ENCODE measurements at places on chromosomes 13 and 19.

- no peak for DNase-seq
Measured at GRCh38 chr19:55075371-55075998, at the start of gene EPS8L1. EPS8L1 (plus strand) TSS chr19:55075869; CDS start chr19:55076445, 576 bp downstream.

DNA sequence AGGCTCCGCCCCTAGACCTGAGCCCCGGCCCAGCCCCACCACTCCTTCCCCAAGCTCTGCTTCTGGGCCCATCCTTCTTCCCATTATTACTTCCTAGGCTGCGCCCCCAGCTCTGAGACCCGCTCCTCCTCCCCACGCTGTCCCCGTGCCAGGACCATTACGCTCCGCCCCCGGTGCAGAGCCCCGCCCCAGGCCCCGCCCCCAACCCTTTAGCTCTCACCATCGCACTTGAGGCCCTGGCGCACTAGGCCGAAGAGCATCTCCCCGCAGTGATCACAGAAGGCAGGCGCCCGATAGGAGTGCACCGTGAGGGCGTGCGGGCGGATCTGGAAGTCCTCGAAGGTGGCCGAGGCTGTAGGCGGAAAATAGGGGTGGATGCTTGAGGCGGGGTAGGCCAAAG lies 6.2 kb downstream of the PRKD2 start:
- DNase-seq: no peak

GRCh38 chr13:34469196-34469986 lies 472.7 kb upstream of the NBEA start:
- DNase-seq: no peak

GRCh38 chr13:66915596-66916185 lies 314.4 kb downstream of the PCDH9 start:
- no peak for DNase-seq

GRCh38 chr13:48866249-48866648 lies 109.5 kb upstream of the FNDC3A start:
- no peak for DNase-seq

GRCh38 chr19:45528149-45528743 lies 21.0 kb downstream of the VASP start:
- DNase-seq: no peak

- no peak for DNase-seq
Measured at GRCh38 chr13:88246239-88246638, 575.1 kb downstream of the SLITRK5 start.

GRCh38 chr13:51981355-51981754 lies 29.9 kb downstream of the ATP7B start:
- no peak for DNase-seq

- no peak for DNase-seq
Measured at GRCh38 chr13:22169473-22169872, 498.6 kb downstream of the FGF9 start.

DNA sequence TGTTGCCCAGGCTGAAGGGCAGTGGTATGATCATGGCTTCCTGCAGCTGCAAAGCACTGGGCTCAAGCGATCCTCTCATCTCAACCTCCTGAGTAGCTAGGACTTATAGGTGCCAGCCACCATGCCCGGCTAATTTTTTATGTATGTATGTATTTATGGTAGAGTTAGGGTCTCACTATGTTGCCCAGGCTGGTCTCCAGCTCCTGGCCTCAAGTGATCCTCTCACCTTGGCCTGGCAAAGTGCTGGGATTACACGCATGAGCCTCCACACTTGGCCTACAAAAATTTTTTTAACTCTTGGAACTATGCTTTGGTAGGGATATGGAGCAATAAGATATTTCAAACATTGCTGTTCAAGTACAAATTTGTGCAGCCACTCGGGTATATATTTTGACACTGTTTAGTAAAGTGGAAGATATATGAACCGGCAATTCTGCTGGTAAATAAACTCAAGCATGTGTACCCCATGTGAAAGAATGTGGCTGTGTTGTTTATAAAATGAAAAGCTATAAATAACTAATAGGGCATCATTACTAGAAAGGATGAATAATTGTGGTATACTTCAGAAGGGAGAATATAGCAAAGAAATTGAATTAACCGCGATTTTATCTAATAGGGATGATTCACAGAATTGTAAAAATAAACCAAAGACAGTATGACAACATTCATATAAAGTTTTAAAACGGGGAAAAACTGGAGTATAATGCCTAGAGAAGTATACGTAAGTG lies 1.1 kb downstream of the ZNF566 start:
- DNase-seq: no peak

- no peak for DNase-seq
Measured at GRCh38 chr19:56348289-56348877, 33.7 kb upstream of the ZSCAN5A start.

DNA sequence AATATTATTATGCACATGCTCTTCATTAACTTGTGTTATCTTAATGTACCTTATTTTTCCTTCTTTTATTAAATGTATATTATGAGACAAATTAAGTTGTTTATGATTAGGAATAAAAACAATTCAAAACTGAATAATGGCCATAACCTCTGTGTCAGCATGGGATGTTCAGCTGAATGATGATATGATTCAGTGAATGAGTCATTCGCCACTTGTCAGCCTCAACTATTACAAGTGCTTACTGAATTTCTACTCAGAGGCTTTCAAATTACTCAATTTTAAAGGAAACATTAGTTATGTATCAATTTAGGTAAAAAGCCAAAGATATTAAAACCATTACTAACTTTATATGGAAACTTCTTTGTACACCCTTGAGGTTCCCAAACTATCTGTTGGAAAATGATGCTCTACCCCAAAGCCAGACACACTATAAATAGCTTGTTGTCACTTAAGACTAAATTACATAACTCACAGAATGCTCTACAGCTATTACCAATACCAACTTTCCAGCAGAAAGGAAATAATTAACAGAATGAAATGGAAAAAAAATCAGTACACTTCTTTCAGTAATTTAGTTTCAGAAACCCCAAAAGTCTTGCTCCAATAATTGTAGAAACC lies 14.4 kb downstream of the LIG4 start:
- DNase-seq: no peak

- no peak for DNase-seq
Measured at GRCh38 chr13:32811297-32811800, 204.9 kb upstream of the KL start.

DNA sequence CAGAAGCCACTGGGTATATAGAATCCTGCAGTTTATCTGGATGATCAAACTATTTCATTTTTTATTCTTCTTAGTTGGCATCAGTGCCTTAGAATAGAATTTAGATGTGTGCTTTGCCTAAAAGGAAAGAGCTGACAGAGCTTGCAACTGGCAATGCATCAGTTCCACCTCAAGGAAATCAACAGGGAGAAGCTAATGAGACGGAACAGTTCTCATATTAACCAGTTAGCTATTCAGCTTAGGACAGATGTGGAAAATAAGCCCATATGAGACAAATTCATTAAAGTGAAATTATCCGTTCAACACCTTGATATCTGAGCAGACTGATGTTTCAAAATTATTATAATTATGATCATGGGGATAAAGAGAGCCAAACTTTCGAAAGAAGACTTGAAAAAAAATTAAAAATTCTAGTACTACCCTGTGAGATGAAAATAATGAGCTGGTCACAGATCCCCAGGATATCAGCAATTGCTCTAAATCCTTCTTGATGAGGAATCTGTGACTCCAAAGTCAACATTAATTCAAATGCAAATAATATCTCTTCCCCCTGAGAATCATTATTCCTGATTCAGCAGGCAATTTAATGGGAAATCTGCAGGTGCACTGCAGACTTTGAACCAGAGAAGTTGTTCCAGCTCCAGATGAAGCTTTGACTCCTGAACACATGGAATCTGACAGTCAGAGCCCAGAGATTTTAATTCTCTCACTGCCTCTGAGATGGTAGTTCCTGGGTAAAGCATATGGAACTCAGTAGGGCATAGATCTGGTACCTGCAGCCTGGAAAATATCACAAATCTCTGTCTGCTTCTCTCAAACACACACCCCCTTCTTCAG lies 486.8 kb downstream of the FOXO1 start:
- no peak for DNase-seq

DNA sequence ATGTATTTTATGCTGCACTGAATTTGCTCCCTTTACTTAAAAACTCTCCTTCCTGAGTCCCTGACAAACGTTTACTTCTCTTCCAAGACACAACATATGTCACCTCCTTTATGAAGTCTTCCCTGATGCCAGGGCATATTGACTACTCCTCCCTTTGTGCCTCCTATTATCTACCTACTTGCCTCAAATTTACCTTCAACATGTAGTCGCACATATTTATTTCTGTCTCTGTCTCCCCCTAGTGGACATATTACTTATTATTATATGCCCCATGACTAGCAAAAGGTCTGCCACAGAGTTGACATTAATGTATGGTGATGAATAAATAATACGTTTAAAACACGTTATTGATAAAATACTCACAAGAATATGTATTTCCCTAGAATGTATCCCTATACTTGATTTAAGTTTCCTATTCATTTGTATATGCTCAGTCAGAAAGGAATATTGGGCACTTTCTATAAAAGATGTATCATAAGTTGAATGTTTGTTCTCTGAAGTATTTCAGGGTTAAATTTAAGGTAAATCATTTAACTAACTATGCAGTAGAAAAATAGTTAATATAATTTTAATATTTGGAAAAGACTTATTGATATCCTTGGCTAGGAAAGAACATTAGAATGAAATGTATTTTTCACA lies 250.3 kb upstream of the ATXN8OS start:
- no peak for DNase-seq

DNA sequence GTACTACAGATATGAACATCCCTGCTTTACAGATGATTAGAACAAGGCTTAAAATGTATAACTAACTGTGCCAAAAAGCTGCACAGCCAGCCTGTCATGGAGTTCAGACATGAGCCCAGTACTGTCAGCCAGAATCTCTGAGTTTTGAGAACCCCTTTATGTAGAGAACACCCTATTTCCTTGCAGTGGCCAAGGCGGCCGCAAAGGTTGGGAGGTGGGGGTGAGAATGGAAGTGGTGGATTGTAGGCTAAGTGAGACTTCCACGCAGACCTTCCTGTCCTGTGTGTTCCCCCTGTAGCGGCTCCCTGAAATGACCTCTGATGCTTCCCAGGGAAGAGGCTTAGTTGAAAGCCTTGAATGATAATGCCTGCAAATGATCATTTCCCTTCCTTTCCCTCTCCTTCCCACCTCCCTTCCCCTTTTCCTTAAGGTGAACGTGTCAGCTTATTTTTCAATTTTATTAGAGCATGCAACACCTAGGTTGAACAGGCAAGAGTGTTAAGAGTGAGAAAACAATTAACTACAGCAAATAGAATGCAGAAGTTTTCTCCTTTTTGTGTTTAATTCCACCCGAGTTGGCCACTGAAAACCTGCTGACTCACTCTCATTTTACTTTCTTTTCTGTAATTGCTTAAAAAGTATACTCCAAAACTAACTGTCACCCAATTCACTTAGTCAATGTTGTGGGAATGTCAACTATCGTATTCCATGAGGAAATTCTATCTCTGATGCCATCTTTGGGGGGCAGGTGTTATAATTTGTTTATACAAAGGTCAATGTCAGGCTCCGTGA lies 167.0 kb upstream of the EDNRB start:
- DNase-seq: no peak

DNA sequence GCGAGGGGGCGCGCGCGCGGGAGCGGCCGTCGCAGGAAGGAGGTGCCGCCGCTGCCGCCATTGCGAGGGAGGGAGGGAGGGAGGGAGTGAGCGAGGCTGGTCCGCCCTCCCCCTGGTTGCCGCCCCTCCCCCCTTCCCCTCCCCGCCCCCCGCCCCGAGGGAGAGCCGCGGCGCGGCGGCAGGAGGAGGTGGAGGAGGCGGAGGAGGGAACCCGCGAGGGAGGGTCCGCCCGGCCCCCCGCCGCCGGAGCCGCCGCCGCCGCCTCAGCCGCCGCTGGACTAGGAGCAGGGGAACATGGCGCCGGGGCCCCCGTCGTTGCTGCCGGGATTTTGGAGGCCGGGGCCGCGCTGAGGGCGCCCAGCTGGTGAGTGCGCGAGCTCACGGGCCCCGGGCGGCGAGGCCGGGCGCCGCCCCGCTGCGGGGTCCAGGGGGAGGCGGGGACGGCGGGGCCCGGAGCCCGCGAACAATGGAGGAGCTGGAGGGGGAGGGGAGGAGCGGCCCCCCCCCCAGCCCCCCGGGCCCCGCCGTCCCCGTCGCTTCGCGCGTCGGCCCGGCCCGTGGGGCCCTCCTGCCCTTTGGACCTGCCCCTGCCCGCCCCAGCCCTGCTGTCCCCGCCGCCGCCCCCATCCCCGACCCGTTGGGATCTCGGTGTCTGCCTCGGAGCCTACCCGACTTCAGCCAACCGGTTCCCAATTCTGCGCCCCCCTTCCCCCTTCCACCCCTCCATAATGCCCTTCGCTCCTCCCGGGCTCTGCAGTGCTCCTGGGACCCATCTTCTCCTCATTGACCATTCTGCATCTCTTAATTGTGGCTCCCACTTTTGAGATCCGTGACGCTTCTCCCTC lies at the start of gene ARHGAP35:
TSS of gene ARHGAP35 (plus strand) at position 152 of the 845 bp plus-strand sequence. CDS start 57,679 bp downstream, outside the sequence.
- peak; percentile 79 for DNase-seq

GRCh38 chr19:18373407-18373891 lies 12.5 kb upstream of the GDF15 start:
- no peak for DNase-seq

DNA sequence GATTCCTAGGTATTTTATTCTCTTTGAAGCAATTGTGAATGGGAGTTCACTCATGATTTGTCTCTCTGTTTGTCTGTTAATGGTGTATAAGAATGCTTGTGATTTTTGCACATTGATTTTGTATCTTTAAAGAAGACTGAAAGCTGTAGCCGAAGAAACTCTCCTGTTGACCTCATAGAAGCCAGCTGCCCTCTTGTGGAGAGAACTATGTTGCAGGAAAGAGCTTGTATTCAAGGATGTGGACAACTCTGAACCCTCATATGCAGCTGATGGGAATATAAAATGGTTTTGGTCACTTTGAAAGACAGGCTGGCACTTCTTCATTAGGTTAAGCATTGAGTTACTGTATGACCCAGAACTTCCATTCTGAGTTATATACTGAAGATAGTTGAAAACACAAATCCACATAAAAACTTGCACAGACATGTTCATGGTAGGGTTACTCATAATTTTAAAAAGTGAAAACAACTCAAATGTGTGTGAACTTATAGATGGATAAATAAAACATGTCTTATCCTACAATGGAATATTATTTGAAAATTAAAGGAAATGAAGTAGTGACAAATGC lies 65.8 kb upstream of the SLITRK6 start:
- no peak for DNase-seq

- no peak for DNase-seq
Measured at GRCh38 chr13:49502954-49503353, 7.2 kb downstream of the PHF11 start.

GRCh38 chr19:45296355-45296754 lies 26.3 kb downstream of the CKM start:
- no peak for DNase-seq
